ENCODE measurements at places on chromosomes 5 and 9.

- no peak for DNase-seq
These were observed 75.0 kb downstream of the GCNT1 start for GRCh38 chr9:76534026-76534425.

- DNase-seq = no peak
These were observed 543.0 kb downstream of the MAT2B start for GRCh38 chr5:164048359-164048926.

GRCh38 chr5:37838152-37838932 is 1.5 kb downstream of the GDNF start:
- no peak for DNase-seq

DNA sequence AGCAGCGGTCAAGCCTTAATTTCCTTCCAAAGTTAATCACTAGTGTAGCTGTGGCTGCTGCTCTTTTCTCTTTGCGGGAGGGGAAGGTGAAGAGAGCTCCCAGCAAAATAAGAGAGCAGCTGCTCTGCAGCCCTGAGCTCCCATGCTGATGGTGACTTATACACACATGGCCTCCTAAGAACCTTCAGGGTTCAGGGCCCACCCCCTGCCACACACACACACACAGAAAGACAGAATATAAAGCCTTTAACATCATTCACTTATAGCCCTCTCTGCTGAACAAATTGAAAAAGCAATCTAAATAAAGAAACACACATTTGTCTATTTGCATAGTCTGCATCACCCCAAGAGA is 43.6 kb downstream of the GAS1 start:
- no peak for DNase-seq

DNA sequence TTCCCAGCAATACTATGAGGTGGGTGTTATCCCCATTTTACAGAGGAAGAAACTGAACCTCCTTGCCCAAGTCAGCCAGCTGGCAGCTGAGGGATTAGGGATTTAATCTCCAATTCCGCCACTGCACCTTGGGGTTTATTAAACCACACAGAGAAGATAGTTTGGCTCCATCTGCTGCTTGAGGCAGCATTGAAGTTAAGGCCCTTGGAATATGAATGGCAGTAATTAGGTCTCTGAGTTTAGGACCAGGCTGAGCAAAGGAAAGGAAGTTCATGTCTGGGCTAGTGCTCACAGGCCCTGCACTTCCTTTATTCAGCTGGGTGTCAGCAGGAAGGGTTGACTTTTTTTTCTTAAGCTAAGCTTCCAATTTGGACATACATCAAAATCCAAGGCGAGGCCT is 86.9 kb upstream of the GDNF start:
- no peak for DNase-seq

GRCh38 chr9:129145316-129145715 is 32.7 kb downstream of the IER5L start:
- DNase-seq = no peak

DNA sequence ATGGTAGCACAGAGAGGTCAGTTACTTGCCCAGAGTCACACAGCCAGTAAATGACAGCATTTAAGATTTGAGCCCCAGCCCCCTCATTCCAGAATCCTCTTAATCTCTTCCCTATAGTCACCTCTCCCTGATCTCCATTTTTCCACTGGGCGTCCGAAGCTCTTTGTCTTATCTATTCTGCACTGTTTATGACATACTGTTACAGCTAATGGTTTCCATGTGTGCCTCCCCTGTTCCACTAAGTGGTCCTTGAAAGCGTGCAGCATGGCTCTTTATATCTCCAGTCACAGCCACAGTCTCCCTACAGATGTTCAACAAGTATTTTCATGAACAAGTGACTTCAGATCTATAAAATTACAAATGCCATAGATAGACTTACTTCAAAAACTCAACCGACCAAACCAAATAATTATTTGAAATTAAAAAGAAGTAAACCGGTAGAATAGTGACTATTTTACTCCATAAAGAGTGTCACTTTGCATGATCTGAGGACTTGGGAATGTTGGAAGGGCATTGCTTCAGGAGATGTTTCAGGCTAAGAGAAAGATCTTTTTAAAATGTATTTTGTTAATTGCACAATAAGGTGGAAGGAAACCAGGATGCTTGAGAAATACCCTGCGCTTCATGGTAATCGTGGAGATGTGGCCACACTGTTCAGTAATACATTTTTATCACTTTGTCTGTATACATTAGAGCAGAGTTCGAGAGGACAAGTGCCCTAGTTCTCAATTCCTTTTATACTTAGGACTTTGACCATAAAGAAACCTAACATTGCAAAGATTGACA is 237.2 kb downstream of the FBXL7 start:
- no peak for DNase-seq

DNA sequence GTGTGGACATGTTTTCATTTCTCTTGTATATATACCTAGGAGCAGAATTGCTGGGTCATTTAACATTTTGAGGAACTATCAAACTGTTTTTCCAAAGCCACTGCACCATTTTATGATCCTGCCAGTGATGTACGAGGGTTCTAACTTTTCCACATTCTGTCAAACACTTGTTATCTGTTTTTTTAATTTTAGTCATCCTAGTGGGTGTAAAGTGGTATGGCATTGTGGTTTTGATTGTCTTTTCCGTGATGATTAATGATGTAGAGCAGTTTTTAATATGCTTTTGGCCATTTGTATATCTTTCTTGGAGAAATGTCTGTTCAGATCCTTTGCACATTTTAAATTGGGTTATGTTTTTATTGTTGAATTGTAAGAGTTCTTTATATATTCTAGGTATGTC is 107.0 kb downstream of the MELK start:
- DNase-seq = no peak
